ENCODE measurements at places on chromosomes 12 and 14.

GRCh38 chr12:79085106-79085682 is 220.6 kb downstream of the SYT1 start:
- no peak for DNase-seq

DNA sequence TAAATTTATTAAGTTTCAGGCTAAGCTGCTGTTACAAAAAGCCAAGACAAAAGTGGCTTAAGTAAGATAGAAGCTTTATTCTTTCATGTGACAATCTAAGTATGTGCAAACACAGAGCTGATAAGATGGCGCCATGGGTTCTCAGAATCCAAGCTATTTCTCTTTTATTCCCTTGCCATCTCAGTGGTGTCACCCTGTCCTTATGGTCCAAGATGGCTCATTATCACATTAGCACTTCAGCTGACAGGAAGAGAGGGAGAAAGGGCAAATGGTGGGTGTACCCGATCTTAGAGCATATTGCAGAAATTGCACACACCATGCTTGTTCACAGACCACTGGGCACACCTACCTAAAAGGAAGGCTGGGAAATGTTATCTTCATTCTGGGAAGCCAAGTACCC is 211.7 kb downstream of the TMTC2 start:
- no peak for DNase-seq

- no peak for DNase-seq
Measured at GRCh38 chr14:68103853-68104252, 284.3 kb downstream of the RAD51B start.

DNA sequence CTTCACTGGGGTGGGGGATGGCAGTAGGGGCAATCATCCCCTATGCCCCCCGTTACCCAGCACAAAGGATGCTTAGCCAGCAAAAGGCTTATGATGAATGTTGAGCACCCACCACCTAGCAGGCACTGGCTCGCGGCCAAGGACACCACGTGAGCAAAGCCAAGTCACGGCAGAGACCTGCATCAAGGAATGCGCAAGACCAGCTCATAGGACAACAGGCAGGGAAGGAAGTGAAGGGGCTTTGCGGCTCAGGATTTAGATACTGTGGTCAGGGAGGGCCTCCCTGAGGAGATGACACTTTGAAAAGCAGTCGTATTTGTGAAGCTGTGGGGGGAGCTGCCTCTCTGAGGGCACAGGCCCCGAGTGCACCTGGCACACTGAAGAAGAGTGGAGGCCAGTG is 32.8 kb downstream of the SH2B3 start:
- DNase-seq = no peak

GRCh38 chr14:39673270-39673711 is 241.1 kb upstream of the FBXO33 start:
- DNase-seq = no peak

GRCh38 chr12:88595697-88596096 is 15.4 kb upstream of the KITLG start:
- DNase-seq = no peak

DNA sequence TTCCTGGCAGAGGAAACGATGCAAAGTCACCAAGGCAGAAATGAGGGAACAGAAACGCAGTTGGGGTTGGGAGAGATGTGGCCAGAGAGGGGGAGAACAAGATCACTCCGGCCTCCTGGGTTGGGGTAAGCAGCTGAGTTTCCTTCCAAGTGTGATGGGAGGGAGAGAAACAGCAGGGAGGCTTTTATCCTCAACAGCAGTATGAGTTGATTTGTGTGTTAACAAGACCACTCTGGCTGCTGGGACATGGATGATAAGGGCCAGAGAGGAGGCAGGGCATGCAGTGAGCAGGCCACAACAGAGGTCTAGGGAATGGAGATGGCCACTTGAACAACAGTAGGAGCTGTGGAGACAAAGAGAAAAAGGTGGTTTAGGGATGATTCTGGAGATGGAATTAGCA is 66.8 kb downstream of the GLRX5 start:
- no peak for DNase-seq

- no peak for DNase-seq
Measured at GRCh38 chr14:75877292-75877691, 104.5 kb downstream of the TGFB3 start.

- DNase-seq = no peak
Measured at GRCh38 chr12:27293463-27293862, 39.2 kb upstream of the BMAL2 start.

- no peak for DNase-seq
Measured at GRCh38 chr14:61260939-61261776, 20.0 kb downstream of the TMEM30B start.

- DNase-seq = no peak
Measured at GRCh38 chr12:24852420-24852819, 96.5 kb downstream of the BCAT1 start.

DNA sequence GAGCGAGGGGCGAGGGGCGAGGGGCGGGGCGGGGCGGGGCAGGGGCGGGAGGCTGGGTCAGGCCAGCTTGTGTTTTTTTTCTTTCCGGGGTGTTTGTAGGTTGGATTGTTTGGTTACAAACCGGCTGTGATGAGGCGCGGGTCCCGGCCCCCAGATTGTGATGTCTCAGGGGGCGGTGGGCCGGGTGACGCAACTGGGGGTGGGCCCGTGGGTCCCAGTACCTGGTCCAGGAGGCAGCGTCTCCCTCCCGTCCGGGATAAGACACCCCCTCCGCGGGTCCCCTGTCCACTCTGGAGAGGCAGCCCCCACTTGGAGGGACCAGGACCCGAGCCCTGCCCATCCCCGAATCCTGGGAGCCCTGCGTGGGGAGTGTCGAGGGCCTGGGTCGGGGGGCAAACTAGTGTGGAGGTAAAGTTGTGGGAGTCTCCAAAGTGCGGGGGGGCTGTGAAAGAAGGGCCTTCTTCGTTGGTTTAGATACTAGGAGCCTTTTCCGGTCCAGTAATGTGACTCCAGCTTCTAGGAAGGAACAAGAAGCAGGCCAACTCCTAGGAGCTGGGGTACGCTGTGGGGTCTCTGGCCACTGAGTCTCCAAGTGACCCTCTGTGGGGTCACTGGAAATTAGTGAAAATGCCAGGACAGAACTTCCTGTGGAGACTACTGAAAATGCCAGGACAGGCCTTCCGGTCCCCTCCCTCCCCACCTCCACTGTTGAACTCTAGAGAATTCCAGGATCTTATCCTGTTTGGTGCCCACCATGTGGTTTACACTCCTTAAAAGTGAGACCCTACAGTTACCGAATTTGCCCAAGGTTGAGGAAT is 579 bp upstream of the CLMN start:
- DNase-seq = no peak

- DNase-seq = no peak
Measured at GRCh38 chr12:88946372-88946997, 366.2 kb upstream of the KITLG start.

DNA sequence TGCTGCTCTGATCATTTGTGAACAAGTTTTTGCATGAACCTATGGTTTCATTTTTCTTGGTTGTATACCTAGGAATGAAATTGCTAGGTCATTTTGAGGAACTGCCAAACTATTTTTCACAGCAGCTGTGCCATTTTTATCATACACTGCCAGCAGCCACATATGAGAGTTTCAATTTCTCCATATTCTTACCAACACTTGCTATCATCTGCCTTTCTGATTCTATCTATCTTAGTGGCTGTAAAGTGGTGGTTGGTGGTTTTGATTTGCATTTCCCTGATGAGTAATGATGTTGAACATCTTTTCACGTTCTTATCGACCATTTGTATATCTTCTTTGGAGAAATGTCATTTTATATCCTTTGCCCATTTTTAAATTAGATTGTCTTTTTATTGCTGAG is 146.1 kb downstream of the C12orf75 start:
- peak; percentile 18 for DNase-seq

GRCh38 chr12:128793701-128794100 is 30.1 kb downstream of the SLC15A4 start:
- DNase-seq = no peak

GRCh38 chr12:18718462-18718861 is 19.4 kb downstream of the PLCZ1 start:
- no peak for DNase-seq

DNA sequence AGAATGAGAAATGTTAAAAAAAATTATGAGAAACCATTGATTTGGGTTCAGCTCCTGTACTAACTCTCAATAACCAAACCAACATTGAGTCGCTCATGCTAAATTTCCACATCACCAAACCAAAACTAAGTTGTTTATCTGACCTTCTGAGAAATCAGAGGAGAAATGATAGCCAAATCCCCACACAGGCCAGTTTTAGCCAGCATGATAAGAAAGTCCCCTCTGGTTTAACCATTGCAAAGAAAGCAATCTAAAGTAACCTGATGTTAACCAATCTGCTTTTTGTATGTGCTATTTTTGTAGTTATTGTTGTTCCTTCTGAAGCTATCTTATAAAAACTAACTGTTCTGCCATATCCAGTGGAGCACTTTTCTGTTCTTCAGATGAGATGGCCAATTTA is 599.7 kb downstream of the SLC16A7 start:
- DNase-seq = no peak

GRCh38 chr12:75581515-75581914 is 70.1 kb upstream of the KRR1 start:
- no peak for DNase-seq

GRCh38 chr12:115257791-115258190 is 573.8 kb upstream of the TBX3 start:
- no peak for DNase-seq

DNA sequence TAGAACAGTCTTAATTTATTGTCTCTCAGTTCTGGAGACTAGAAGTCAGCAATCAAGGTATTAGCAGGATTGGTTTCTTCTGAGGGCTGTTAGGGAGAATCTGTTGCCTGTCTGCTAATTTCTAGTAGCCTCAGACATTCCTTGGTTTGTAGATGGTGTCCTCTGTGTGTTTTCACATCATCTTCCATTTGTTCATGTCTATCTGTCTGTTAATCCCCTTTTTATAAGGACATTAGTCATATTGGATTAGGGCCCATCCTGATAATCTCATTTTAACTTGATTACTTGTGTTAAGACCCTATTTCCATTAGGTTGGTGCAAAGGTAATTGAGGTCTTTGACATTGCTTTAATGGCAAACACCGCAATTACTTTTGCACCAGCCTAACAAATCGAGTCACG is 34.3 kb downstream of the TBC1D15 start:
- DNase-seq = no peak

DNA sequence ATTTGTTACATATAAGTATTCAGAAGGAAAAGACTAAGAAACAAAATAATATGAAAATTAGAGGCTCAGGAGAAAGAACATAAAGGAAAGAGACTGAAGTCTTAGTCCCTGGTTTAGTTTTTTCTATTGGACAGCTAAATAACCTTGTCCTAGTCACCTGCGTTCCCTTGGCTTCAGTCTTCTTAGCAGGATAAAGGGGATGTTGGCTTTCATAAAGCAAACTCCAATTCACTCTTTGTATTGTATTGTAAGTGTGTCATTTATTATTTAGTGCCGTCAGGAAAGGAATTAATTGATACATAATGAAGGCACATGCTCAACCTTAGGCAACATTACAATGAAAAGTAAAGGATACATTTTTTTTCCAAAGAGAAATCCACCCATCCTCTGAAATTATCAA is 190.3 kb upstream of the PPFIA2 start:
- no peak for DNase-seq

GRCh38 chr12:132625731-132626430 is 7.3 kb downstream of the P2RX2 start:
- no peak for DNase-seq

DNA sequence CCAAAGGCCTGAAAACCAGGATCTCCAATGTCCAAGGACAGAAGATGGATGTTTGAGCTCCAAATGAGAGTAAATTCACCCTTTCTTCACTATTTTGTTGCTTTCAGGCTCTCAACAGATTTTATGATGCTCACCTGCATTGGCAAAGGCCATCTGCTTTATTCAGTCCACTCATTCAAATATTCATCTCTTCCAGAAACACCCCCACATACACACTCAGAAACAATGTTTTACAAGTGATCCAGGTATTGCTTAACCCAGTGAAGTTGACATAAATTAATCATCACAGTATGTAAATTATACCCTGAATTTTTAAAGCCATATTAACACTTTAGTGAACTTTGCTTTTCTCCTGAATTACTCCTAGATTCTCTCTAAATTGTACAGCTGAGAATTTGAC is 63.3 kb downstream of the DUSP6 start:
- DNase-seq = no peak

- no peak for DNase-seq
Measured at GRCh38 chr12:131119936-131120335, 166.2 kb downstream of the ADGRD1 start.

DNA sequence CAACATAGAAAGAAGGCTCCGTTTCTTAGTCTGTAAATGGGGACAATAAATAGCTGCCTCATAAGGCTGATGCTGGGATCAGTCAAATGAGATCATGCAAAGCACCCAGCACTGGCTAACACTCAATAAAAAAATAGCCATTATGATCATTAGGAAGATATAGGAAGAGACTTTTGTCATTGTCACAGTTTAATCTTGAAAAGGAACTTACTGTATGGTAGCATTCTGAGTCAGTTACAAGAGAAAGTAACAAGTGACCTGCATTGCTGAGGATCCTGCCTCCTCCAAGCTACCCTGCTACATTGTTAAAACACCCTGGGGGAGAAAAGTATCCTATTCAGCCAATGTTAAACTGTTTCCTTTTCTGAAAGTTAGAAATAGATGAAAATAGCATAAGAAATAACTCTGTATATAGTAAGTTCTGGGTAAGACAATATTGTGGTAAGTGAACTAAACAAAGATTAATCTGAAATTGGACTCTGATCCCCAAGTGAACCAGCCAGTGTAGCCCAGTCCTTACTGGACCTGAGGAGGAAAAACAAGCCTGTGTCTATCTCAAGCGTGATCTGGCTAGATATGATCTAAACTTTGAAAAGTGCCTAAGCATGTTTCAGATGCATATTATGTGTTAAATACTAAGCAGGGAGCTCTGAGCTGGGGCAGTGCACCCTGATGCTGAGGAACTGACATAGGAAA is 3.6 kb upstream of the NUDT4 start:
- no peak for DNase-seq

GRCh38 chr14:57854571-57854970 is 11.3 kb downstream of the SLC35F4 start:
- no peak for DNase-seq

DNA sequence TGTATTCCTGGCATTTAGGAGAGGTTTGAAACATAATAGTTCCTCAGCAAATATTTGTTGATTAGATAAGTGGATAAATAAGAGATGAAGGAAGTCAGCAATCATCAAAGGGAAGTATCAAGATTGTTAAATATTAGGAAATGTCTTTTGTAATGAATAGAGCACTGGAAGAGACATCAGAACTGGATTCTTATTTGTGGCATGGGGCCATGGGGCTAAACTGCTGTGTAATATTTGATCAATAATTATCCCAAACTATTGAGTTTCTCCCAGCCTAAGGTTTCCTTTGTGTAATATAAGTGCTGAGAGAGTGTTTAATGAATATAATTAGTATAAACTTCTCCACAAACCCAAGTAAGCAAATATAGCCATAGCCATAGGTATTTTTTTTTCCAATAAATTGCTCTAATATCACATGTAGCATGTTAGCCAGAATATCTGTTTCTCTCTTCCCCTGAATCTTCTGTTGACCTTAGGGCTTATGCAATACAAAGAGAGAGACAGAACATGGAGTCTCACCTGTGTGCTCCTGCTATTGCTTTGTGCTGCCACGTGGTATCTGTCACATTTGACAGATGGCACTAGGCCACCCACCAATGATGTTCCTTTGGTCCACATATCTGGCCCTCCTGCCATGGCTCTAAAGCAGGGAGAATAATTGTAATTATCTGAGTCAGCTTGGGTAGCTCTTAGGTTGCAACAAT is 658.7 kb downstream of the SOX5 start:
- DNase-seq = no peak
